CD4-positive, alpha-beta T cell treated with Interleukin-1 beta for 1 hour (primary cell): ENCODE measurements at places on chromosomes 1 and 21.

- DNase-seq, result no peak
These were observed 106.6 kb upstream of the TMPRSS2 start for GRCh38 chr21:41614511-41614910.

GRCh38 chr1:172465617-172466016 lies 21.7 kb upstream of the PIGC start:
- DNase-seq, result no peak

DNA sequence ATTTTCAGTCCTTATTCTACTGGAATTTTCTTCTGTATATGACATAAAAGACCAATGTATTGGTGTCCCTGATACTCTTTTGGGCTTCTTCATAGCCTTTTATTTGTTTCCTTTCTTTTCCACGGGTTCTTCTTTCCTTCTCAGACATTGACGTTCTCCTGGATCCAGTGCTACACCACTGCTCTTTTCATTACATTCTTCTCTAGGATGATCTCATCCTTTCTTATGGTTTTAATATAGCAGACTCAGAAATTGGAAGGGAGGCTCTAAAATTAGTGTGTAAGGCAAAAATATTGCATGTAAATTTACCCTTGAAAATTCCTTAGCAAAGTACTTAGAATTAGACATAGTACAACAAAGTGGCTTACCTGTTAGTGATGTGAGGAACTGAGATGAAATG lies 65.3 kb downstream of the SELENOF start:
- DNase-seq, result no peak

- no peak for DNase-seq
These were observed 1535.2 kb downstream of the PLA2G4A start for GRCh38 chr1:188363943-188364342.

- no peak for DNase-seq
These were observed 220.3 kb upstream of the LYPLAL1 start for GRCh38 chr1:218953386-218953785.

GRCh38 chr1:30533141-30533540 lies 190.2 kb downstream of the MATN1 start:
- DNase-seq, result no peak

DNA sequence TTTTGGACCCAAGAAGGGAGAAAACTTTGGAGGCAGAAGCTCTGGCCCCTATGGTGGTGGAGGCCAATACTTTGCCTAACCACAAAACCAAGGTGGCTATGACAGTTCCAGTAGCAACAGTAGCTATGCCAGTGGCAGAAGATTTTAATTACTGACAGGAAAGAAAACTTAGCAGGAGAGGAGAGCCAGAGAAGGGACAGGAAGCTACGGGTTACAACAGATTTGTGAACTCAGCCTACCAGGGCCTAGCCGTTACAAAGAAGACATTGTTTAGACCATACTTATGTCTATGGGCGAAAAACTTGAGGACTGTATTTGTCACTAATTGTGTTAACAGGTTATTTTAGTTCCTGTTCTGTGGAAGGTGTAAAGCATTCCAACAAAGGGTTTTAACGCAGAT lies 10.4 kb upstream of the ACOT11 start:
- no peak for DNase-seq

- no peak for DNase-seq
These were observed 64.0 kb upstream of the ZNF281 start for GRCh38 chr1:200473698-200474371.

DNA sequence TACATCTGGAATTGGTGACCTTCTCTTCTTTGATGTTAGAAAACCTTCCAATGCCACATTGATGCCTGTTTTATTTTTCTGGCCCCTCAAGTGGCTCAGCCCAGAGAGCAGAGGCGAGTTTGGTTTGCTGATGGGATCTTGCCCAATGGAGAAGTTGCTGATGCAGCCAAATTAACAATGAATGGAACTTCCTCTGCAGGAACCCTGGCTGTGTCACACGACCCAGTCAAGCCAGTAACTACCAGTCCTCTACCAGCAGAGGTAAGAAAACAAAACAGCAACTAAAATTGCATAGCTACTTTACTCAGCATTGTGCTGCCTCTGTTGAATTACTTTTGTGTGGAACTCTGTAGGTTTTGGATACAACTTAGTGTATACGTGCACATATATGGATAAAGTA lies 97.6 kb downstream of the CC2D1B start:
- no peak for DNase-seq
